Pancreas (tissue), 10 donors: ENCODE measurements at places on chromosomes 3 and 15. TPM values are rescaled to one million over a fixed set of nuclear protein-coding genes. Genes with fewer than 3 reads are reported as not detected.

SLC15A2 gene
- 22.5 TPM for total RNA-seq

FOXL2 gene
- 0.12 TPM for total RNA-seq

ARNT2 gene
- 18.1 TPM for total RNA-seq

NRG4 gene
- 31.2 TPM for total RNA-seq

SNTN gene
- total RNA-seq, result not detected

RTP1 gene
- not detected for total RNA-seq
